ENCODE measurements at places on chromosomes 11 and 22.

- DNase-seq = no peak
Measured at GRCh38 chr11:17407575-17407974, 19.1 kb upstream of the KCNJ11 start.

- no peak for DNase-seq
Measured at GRCh38 chr11:34619062-34619516, 1.8 kb upstream of the EHF start.

- DNase-seq = no peak
Measured at GRCh38 chr11:35736952-35737351, 74.4 kb downstream of the TRIM44 start.

DNA sequence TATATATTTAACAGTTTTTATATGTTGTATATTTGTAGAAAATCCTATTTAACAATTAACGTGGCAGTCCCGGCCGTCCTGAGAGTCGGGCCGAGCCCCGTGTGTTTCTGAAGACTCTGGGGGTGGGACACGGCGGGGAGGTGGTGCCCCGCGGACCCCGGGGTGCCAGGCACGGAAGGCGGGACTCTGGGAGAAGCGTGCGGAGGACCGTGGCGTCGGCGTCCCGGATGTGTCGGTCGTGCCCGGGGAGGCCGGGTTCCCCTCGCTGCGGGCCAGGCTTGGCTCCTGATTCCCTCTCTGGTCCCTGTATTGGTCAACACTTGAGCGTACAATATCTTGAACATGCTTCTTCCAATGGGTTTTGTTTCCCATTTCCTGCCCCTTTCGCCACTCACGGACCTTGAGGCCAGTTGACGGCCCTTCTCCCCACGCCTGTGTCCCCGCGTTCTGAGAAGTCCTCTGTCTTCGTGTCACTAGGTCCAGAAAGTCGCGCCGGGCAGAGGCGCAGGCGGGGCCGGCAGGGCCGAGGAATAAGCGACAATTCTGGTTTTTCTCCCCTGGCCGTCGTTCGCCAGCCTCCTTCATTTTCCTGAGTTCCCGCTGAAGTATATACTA, 1076.7 kb downstream of the BRD1 start:
- no peak for DNase-seq

- DNase-seq = no peak
Measured at GRCh38 chr11:105389952-105390351, 219.9 kb upstream of the GRIA4 start.

DNA sequence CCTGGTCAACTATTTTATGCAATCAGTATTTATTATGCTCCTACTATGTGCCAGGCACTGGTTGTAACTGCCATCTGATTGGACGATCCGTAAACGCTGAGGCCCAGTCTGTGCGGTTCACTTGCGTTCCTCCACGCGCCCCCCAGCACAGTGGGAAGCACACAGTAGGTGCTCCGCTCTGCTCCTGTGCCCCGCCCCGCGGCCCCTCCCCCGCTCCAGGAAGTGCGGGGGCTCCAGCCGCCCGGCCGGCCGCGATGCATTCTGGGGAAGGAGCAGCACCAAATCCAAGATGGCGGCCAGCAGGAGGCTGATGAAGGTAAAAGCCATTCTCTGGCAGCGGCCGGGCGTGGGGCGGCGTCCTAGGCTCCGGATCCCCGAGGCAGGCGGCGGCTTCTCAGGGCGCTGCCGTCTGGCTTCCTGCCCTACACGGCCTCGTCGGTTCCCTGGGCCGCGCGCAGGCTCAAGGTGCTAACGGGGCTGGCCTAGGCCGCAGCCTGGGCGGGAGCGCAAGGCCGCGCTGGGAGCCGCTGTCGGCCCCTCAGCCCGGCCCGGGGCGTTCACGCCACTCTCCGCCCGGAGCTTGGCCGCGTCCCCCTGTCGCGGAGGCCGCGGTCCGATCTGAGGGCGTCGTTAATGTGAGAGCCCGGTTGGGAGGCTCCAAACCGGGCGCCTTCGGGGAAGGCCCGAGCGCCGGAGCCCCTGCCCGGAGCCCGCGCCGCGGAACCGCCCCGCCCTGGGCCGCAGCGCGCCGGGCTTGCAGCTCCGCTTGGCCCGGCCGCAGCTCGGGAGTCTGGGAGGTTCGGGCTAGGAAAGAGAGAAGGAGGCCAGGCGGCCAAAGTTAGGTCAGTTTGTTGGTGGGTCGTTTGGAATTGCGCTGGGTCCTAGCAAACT, at the start of gene UBE2L3:
Gene UBE2L3 (plus strand): TSS at position 259 of the 891 bp plus-strand sequence. CDS start 31 bp downstream, at position 290.
- DNase-seq = peak; percentile 67

GRCh38 chr11:95676308-95676707, 113.3 kb downstream of the FAM76B start:
- no peak for DNase-seq

- no peak for DNase-seq
Measured at GRCh38 chr11:83540112-83540675, 254.0 kb upstream of the CCDC90B start.

GRCh38 chr11:8335683-8336082, 72.0 kb upstream of the LMO1 start:
- no peak for DNase-seq

DNA sequence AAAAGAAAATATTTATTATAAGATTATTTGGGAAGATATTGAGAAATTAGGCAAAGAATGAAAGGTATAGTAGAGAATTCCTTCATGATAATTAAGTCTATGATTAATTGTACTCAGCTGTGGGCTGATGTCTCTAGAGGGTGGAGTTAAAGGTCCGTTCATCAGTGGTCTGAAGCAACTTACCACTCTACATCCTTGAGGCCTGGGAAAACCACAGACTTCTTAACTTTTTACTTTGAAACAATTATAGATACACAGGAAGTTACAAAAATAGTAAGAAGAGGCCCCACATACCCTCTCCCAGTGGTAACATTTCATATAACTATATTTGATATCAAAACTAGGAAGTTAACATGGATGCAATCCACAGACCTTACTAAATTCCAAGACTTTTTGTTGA, 167.0 kb upstream of the NECTIN1 start:
- no peak for DNase-seq

DNA sequence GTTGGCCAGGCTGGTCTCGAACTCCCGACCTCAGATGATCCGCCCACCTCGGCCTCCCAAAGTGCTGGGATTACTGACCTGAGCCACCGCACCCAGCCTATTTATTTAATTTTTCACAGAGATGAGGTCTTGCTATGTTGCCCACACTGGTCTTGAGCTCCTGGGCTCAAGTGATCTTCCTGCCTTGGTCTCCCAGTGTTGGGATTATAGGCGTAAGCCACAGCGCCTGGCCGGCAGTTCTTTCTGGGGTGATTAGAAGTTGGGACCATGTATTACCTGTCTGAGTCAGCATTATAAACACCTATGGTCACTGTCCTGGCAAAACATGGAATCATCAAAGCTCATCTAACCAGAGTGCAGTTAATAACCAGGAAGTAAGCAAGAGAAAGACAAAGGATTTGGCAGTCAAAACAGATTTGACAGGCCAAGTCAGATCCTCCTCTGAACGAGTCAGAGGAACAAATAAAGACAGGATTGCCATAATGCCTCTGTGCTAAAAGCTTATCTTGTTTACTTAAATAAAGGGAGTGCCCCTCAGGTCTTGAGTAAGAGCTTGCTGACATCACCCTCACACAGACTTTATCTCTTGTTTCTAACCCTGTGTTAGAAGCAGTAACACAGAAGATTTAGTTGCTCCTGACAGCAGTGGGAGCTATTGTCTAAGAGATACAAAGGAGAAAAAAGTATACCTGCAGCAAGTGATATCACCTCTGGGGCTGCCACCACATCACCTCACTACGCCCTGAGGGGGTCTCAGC, 3.7 kb downstream of the SERPIND1 start:
- DNase-seq = peak; percentile 38

DNA sequence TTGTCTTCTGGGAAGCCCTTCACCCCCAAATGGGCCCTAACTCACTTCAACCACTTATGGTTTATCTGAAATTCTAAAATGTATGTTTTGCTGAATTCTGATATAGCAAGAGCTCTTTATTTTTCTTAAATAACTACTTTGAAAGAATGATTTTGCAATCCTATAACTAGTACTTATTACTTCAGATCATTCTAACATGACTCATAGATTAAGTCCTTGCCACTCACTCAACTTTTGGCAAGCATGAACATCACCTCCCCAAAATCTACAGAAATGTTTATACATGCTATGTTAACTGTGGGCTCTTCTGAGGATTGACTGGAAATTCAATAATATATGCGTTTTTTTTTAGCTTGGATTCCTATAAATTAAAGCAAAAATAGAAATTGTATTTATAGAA, 367.4 kb upstream of the FAT3 start:
- DNase-seq = peak; percentile 29

- DNase-seq = no peak
Measured at GRCh38 chr11:5242208-5242607, 7.4 kb downstream of the HBG1 start.

- DNase-seq = no peak
Measured at GRCh38 chr11:128937480-128937879, 5.2 kb downstream of the TP53AIP1 start.

GRCh38 chr22:37500745-37501609, 14.8 kb upstream of the MFNG start:
- peak; percentile 30 for DNase-seq

GRCh38 chr22:27372969-27373670, 428.4 kb downstream of the MN1 start:
- DNase-seq = no peak

GRCh38 chr11:62593434-62594044, 2.2 kb upstream of the TUT1 start:
- peak; percentile 65 for DNase-seq

Measured in HT1080 (cell line).